ENCODE measurements at places on chromosomes 7 and 10.

GRCh38 chr7:106284714-106285050 is at the start of gene NAMPT:
Gene NAMPT (minus strand): TSS chr7:106284983. CDS start chr7:106284884, 99 bp downstream.
- DNase-seq: no peak

GRCh38 chr10:112390125-112390703 is 16.3 kb downstream of the ACSL5 start:
- no peak for DNase-seq

DNA sequence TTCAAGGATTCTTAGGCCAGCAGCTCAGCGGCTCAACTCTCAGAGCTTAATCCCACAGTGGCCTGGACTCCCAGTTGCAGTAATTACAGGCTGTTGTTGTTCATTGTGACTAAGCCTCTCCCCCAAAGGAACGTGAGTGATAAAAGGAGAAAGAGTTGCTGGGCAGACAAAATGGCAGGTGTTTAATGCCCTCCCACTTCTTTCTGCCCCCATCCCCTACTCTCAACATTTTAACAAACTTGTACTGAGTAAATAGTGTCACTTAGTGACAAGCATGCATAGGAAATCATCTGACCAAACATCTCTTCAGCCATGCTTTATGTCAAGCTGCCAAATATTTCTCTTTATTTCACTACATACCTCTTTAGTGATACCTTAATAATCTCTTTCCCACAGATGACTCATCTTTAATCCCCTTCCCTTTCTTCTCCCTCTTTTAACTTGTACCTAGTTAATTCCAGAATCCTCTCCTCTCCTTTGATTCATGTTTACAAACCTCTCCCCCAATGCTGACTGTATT is 12.4 kb upstream of the MTERF1 start:
- DNase-seq: no peak

DNA sequence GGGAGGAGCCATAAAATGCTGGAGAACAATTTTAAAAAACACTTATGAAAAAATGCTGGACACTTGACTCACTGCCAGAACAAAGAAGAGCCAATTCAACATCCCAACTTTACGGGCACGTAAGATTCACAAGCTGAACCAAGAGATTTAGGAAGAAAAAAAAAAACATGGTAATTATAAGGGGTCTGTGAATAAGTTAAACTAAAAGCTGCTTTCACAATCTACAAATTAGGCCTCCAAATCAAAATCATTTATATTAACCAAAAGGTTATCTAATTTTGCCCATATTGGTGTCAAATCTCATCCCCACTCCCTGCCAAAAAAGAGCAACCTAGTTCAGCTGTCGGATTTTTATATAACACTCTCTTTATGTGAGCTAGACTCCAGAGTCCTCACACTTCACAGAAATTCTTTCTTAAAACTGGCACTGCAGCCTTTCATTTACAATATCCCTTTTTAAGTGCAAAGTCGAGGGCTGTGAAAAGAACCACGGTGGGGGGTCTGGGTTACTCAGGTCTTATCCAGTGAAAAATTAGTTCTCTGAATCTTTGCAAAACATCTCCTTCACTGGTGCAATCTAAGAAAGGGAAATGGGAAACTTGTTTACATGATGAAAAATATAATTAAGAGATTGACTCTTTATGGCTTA is 30.4 kb upstream of the DGKI start:
- no peak for DNase-seq

All from sciatic nerve (tissue), 2 donors.